ENCODE measurements at places on chromosomes 3 and 15. TPM values are rescaled to one million over a fixed set of nuclear protein-coding genes. Genes with fewer than 3 reads are reported as not detected.
A peak's percentile ranks its signal among the peaks of the same experiment; 100 is the strongest.

MYH15 gene
- 0.14 TPM for total RNA-seq

ZNF620 gene
- total RNA-seq: 4.6 TPM

ALG1L2 gene
- 0.46 TPM for total RNA-seq

COL6A5 gene
- total RNA-seq: not detected

CYP11A1 gene
- total RNA-seq: not detected

GOLGB1 gene
- 31.6 TPM for total RNA-seq

SYNM gene
- total RNA-seq: 22.8 TPM

DPPA4 gene
- total RNA-seq: not detected

MYL3 gene
- total RNA-seq: not detected

OR5AC2 gene
- total RNA-seq: not detected

GOLGA6L7 gene
- total RNA-seq: 0.15 TPM

TUSC7 gene
- total RNA-seq: not detected

MIX23 gene
- total RNA-seq: 111 TPM

DNA sequence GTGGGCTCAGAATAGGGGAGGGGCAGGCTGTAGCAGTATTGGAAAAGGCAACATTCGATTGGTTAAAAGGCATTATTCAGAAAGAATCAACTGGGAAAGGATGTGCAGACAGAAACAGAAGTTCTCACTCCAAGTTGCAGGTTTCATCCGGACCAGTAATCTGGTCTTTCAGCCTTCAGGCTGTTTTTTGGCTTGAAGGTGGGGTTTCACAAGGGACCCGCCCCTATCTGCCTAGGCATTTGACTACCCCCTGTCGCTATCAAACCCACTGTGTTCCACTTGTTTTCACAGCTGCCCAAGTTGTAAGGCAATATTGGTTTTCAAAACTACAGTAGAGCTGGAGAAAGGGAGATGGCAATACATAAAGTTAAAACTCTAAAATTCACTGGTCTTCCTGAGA is 96.9 kb downstream of the VPS8 start:
- peak; percentile 79 for DNase-seq

- no peak for DNase-seq
Observed at GRCh38 chr3:178629430-178630178, 93.4 kb downstream of the KCNMB2 start.

- no peak for DNase-seq
Observed at GRCh38 chr3:180678231-180678630, 1.1 kb downstream of the CCDC39 start.

GRCh38 chr15:45234562-45235235 is 17.3 kb upstream of the SLC28A2 start:
- no peak for DNase-seq

DNA sequence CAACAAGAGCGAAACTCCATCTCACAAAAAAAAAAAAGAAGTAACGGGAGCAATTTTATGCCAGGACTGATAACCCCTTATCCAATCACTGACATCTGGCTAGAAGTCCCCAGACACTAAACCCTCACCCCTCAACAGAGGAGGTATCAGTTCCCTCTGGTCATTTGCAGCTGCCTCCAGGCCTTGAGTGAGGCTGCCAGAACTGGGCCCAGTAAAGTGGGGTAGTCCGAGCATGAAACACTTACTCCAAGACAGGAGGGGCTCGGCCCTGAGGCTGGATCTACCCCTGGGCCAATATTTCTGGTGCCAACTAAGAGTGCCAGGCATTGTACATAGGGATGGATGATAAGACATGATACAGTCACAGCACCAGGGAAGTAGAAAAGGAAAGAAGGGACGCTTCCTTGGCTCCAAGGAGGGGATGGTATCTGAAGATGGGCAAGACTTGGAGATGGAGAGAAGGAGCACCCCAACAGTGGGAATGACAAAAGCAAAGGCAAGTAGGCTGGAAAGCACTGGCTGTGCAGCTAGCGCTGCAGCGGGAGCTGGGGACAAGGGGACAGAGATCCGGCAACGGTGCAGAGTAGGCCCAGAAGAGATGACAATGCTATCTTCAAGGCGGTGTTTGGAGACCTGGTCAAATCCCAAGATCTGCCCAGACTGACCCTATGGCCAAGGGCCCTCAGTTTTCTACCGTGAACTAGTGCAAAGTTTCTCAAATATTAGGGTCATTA is 2.2 kb downstream of the XXYLT1 start:
- no peak for DNase-seq

- no peak for DNase-seq
Observed at GRCh38 chr15:45640616-45641015, 5.8 kb downstream of the SQOR start.

DNA sequence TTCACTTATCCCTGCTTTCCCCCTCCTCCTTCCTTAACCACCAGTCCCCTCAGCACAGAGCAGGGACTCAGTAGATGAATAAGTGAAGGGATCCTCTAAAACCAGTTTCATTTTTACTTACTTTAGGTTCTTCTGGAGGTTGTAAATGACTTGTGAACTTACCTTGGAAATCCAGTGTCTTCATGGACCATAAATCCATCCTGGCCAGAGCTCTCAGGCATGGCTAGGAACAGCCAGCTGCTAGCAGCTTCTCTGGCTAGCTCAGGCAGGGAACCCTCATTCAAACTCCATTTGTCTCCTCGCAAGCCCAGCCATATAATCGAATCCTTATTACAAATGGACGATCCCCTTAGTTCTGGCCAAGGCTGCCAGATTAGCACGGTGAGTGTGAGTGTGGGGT is 78.5 kb downstream of the LRTM1 start:
- no peak for DNase-seq

DNA sequence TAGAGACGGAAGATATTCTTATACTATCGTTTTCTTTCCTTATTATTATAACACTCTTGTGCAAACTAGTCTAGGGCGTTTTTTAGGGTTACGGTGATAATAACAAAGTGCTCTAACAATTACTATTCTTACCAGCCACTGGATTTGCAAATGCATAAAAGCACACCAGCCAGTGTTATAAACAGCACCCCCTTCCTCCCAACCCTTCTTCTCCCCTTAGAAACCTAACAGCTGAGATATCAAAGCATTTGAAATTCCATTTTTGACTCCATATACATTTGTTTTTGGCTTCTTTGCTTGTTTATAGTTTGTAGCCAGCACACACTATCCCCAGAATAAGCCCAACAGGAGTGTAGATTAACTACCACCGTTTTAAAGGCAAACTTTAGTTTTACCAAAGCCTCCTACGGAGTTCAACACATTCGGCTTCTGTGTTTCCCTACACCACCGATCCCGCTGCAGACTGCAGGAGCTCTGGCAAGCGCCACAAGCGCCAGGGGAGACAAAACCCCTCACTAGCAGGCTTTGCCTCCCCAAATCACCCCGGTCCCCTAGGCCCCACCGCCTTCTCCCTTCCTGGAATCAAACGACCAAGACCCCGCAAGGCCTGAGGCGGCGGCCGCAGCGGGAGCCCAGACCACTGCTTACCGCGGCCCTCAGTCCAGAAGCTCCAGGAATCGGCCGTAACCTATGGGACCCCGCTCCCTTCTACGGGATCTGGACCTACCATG is 461 bp downstream of the COPB2 start:
- DNase-seq: no peak

DNA sequence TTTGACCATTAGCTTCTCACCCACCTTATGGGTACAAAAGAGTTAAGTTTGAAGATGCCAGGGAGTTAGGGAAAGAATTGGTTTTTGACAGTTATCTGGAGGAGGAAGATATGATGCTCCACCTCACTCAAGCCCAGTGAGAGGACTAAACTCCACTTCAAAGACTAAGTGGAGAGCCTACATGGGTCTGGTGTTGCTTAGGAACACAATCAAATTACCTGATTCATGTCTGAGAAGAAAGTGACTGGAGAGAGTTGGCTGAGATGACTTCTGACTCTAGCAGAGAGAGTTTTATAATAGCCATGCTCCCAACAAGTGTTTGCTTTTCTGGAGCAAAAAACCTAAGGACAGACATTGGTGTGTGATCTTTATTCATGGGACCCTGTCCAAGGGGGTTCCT is 43.3 kb downstream of the SUCNR1 start:
- no peak for DNase-seq

- DNase-seq: no peak
Observed at GRCh38 chr3:142779591-142779990, 55.8 kb downstream of the TRPC1 start.

GRCh38 chr15:51260202-51260601 is 78.2 kb downstream of the CYP19A1 start:
- DNase-seq: no peak

DNA sequence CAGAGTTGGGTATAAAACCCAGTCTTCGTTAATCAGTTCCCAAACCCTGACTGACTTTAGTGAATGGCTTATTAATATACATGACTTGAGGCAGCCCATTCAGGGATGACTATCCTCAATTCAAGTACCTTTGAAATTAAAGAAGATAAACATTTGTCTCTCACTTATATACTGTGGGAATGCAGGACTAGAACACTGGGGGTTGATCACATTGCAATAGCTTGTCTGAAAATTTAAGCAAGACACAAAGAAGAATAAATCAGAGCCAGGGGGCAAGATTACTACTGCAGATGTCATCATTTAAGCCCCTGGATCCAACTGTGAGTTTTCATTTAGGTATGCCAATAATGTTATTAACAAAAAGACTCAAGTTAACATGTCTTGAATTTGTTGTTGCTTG is 647.7 kb downstream of the ZPLD1 start:
- no peak for DNase-seq

DNA sequence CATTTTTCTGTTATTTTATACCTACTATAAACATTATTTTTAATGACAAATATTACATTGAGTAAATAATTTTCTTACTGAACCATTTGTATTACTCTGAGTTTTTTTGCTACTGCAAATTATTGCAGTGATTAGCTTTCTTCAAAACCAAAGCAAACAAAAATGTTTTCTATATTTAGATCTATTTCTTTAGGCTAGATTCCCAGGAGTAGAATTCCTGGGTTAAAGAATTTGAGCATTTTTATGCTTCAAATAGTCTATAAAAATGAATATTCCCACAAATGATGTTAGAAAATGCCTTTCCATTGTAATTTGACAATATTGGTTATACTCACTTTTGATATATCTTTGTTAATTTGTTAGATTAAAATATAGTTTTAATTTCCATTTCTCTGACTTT is 76.8 kb downstream of the LEKR1 start:
- no peak for DNase-seq

DNA sequence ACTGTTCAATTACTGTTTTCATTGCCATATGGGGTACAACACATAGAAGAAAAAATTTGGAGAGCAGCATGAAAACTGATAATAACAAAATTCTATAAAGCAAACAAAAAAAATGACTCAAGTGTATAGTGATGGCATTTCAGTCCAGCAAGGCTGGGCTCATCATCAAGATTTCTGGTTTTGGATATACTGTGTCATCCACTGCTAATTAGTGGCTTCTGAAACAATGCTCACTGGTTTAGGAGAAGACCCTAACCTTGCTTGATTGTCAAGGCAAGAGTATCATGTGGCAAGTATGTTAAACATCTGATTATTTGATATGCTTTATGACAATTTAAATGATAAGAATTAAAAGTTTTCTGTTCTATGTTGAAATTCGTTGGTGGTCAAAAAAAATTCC is 96.9 kb downstream of the RFX7 start:
- no peak for DNase-seq

DNA sequence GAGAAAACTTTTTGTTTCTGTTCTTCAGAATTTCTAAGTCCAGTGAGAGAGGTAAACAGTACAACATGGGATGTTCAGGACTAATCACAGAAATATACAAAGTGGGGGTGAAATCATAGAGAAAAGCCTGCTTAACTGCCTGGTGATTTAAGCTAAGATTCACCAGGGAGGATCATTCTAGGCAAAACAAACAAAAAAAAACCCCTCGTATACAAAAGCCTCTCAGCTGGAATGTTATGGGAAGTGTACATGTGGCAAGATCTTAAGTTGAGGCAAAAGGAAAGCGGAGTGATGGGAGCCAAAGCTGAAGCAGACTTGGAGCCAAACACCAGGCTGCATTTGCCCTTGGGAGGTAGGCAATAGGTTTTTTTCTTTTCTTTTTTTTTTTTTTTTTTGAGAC is 40.0 kb upstream of the TJP1 start:
- DNase-seq: no peak

- DNase-seq: no peak
Observed at GRCh38 chr3:178833695-178834094, 237.9 kb downstream of the ZMAT3 start.

GRCh38 chr3:38609386-38610111 is 39.9 kb downstream of the SCN5A start:
- no peak for DNase-seq

- DNase-seq: no peak
Observed at GRCh38 chr3:51510996-51511395, 11.2 kb upstream of the DCAF1 start.

DNA sequence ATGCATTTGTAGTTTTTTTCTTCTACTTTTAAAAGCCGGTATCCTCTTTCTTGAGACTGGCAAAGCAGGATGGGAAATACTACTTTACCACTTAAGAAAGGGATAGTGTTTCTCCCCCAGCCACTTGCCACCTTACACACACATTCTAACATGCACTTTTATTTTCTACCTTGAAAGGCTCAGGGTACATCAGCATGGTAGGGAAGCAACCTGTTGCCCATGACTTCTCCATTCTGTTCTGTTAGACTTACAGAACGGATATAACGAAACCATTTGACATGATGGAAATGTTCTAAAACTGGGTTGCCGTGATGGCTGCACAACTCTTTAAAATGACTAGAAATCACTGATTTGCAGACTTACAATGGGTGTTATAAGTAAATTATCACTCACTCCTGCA is 405.5 kb downstream of the SHQ1 start:
- no peak for DNase-seq

DNA sequence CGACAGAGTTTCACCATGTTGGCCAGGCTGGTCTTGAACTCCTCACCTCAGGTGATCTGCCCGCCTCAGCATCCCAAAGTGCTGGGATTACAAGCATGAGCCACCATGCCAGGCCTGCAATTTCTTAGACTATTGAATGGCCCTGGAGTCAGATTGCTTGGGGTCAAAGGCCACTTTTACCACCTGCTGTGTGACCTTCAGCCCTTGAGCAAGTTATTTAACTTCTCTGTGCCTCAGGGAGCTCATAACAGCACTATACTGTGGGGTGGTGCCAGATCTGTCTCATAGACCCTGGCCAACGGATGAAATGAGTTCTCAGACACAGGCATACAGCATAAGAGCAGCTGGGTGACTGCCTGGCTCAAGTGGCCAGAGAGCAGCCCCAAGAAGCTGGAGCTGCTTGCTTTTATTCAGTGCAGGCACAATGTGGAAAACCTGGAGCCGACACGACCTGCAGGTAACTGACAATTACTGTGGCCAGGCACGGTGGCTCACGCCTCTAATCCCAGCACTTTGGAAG is 44.9 kb upstream of the FURIN start:
- no peak for DNase-seq

DNA sequence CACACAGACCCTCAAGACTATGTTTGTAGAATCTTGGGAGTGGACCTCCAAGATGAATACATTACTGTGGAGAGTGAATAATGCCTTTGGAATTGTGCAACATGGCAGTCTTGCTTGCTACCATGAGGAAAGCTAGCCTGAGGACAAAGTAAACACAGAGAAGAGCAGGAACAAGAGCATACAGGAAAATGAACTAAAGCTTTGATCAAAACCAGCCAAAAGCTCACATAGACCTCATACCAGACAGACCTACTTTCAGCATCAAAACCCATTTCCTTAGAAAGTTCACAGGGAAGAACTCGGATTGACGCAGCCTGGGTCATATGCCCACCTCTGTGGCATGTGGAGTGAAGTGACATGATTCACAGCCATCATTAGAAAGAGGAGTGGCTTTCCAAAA is 3.3 kb upstream of the RAB8B start:
- DNase-seq: no peak

GRCh38 chr3:156253150-156253549 is 132.8 kb downstream of the KCNAB1 start:
- no peak for DNase-seq

- DNase-seq: peak; percentile 67
Observed at GRCh38 chr3:134601539-134602439, 49.0 kb downstream of the KY start.

GRCh38 chr3:120983841-120984240 is 75.8 kb downstream of the STXBP5L start:
- DNase-seq: no peak

Measured in SJCRH30 (cell line).